ENCODE measurements at places on chromosomes 13 and 19.

DNA sequence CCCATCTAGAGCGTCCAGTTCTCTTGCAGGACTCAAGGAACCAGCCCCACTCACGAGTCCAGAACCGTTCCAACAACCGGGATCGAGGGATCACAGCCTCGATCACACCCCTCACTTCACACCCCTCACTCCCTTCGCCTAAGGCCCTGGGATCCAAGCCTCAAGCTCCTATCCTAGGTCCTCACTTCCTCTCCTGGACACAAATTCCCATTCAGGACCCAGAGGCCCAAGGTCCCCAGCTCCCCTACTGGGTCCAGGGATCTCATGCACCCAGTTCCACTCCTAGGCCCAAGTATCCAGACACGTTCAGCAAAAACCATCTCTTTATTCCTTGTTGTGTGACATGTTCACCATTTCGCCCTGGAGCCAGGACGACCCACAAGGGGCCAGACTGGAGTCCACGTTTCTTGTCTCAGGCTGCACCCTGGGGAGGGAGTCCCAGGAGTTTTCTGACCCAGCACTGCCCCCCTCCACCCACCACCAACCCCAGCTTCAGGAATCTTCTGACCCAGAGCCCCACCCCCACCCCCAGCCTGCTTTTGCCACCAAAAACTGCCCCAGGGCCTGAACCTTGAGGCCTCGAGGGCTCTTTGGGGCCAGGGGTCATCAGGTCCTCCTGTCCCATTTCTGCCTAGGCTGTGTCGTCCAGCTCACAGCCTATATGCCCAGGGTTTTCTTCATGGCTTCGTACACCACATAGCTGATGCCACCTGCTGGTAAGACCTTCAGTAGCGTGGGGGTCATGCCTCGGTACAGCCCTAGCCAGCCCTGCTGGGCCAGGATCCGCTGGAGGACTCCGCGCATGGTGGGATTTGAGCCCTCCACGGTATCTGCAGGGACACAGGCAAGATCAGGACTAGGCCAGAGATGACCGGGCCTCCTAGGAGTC is 1.4 kb upstream of the KHSRP start:
- no peak for ATAC-seq

- ATAC-seq: no peak
Observed at GRCh38 chr19:32357720-32358119, 12.3 kb downstream of the ZNF507 start.

DNA sequence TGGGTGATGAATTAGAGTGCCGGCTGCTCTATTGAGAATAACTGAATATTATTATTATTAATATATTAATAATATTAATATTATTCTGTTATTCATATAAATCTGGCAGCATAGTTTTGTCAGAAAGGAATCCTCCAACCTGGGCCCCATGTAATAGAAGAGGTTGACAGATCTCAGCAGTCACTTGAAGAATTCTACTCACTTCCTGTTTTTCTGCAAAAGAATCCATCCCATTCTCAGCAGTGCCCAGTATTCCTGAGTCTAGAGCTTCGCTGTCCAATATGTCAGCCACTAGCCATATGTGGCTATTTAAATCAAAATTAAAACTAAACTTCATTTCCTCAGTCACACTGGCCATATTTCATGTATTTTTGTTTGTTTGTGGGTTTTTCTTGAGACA is 72.4 kb upstream of the USPL1 start:
- no peak for ATAC-seq

DNA sequence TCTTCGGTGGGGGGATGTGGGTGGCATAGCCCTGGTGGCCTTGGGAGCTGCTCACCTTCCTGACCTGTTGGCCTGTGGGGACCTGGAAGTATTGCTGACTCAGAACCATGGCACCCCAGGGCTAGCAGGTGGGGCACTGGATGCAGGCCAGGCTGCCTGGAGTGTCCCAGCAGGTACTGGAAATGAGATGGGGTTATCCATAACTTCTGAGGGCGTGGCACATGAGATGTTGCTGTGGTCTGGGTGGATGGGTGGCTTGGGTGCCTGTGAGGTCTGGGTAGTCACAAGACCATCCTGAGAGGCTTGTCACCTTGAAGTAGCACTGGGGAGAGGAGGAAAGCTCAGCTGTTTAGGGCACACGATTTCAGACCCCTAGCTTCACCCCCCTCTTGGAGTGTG is 636 bp upstream of the RNF225 start:
- ATAC-seq: no peak

DNA sequence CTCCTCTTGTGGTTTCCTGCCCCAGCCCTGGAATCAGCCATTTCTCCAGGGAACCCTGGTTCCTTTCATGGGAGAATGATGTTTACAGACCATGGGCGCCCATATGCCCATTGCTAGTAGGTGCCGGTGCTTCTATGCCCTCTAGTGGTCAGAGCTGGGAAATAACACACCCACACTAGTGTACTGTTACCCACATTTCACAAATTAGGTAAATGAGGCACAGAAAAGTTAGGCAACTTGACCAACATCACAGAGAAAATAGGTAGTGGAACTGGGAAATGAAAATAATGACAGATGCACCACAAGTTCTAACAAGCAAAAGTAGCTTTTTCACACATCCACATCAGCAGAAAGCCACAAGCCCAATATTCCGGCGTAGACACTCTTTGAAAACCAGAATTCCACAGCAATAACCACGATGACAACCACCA is 1.3 kb upstream of the CEACAM3 start:
- ATAC-seq: peak; percentile 91

DNA sequence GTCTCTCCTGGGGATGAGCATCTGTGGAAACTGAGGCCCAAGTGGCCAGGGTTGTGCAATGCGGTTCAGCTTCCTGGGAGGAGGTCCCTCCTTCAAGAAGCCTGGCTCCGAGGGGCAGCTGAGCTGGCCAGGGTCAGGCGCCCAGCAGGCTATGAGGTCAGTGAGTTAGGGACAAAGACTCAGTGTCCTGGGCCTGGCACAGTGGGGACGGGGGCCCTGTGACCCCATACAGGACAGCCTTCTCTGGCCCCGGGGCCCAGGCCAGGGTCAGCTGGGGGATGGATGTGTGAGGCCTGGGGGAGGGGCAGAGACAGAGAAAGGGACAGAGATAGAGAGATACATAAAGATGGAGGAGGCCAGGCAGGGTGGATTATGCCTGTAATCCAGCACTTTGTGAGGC is 3.0 kb upstream of the IL12RB1 start:
- no peak for ATAC-seq

DNA sequence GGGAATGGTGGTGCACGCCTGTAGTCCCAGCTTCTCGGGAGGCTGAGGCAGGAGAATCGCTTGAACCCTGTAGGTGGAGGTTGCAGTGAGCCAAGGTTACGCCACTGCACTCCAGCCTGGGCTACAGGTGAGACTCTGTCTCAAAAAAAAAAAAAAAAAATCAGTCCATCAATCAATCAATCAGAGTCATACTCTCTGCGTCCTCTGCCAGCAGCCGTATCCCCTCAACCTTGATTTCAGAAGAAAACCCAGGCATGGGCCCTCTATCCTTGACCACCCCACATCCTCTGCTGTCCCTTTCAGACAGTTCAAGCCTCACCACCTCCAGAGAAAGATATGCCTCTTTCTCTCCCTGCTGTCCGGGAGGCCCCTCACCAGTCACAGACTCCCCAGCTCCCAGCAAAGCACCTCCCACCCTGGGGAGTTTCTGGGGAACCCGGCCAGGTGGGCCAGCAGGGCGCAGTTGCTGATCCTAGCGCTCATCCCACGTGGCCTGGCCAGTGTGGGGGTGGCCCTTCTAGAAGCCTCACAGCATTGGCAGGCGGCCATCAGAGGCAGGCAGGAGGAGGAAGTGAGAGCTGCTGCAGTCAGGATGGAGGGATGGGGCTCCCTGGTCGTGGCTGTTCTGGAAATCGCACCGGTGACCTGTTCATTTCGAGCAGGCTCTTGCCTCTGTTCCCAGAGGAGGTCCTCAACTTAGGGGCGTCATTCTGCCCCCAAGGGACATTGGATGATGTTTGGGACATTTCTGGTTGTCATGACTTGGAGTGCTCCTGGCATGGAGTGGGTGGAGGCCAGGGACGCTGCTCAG is 10.2 kb upstream of the JSRP1 start:
- ATAC-seq: no peak

DNA sequence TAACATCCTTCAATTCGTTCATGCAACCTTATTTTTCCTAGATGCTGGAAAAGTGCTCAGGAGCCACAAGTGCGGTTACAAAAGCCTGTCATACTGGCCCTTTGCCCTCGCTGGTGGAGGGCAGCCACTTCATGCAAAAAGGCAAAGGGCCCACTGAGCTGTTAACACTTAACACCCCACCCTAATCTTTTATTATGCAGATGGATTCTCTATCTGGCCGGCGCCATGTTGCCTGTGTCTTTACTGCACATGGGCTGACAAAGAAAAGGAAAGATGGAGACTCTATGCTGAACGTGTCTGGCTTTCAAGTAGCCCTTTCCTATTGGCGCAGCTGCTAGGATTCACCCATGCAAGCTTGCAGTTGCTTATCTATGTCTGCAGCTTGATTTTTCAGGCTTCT is 10.8 kb downstream of the OR7D2 start:
- no peak for ATAC-seq

- no peak for ATAC-seq
Observed at GRCh38 chr13:84870190-84870589, 929.0 kb downstream of the SLITRK6 start.

DNA sequence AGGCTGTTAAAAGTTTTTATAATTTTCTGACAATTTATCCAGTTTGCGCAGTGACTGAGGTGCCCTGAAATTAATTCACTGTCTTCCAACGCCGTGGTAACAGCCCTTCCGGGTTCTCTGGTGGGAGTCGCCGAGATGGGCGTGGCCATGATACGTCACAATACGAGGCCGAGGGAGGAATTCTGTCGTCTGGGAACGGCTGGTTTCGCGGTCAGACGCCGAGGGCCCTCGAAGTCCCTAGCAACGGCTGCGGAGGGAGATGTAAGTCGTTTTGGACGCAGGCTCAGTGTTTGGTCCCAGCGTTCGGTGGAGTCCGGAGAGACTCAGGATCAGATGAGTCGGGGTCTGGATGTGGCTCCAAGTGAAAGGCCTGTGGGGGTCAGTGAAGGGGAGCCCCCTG is 21.7 kb downstream of the ZNF613 start:
- ATAC-seq: no peak

GRCh38 chr13:113123226-113124201 is 915 bp downstream of the F10 start:
- no peak for ATAC-seq

GRCh38 chr13:98507282-98507797 is 69.6 kb downstream of the STK24 start:
- no peak for ATAC-seq

- no peak for ATAC-seq
Observed at GRCh38 chr19:55546822-55547614, 1.7 kb upstream of the SBK3 start.

DNA sequence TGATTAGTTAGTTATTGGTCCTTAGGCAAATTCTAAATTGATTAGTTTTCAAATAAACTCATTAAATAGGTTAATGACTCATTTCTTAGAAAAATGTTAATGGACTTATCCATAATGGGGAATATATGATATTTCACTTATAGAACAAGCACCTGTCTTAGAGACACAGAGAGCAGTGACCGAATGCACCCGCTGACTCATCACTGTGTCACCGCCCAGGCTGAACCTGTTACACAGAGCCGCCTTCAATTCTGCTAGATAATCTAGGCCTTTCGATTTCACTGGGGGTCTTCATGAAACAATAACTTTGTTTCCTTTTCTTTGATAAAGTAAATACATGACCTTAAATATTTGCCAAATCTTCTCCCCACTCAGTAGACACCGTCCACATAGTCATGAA is 13.1 kb downstream of the IRS2 start:
- ATAC-seq: peak; percentile 49

DNA sequence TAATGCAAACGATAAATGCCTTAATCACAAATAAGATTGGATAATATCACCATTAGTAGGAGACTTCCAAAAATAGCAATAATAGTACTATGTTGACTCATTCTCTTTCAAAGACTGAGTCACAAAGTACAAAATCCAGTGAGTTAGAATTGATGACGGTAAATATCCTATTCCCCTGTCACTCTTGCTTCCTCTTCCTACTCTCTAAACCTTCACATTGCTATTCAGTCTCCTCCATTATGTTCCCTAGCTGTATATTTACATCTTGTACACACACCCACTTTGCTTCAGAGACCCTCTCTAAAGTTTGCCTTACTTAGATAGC is 26.3 kb upstream of the INTS6 start:
- peak; percentile 77 for ATAC-seq

GRCh38 chr13:105997581-105998550 is 537.6 kb downstream of the EFNB2 start:
- ATAC-seq: no peak

DNA sequence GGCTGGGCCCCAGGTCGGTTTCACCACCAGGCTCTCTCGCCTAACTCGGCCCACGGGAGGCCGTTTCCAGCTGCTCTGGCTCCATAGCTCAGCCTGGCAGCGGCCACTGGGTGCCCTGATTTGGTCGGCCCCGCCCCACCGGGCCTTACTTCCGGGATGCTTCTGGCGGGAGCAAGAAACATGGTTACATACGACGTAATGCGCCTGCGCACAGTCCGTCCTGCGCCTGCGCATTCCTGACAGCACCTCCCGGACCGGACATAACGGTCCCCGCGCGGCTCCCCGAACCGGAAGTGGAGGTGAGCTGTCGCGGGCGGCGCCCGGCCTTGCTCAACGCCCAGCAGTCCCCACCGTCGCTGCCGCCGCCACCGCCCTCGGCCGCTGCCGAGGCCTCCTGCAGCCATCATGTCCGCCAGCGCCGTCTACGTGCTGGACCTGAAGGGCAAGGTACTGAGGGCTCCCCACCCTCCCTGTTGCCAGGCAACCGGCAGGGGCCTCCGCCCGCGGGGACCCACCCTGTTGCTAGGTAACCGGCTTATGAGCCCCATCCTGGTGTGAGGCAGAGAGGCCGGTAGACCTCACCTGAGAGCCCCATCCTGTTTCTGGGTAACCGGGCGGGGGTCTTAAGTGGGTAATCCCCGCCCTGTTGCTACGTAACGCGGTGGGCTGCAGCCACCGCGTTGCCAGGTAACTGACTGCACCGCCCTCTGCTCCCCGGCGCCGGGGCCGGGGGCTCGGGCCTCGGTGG is at the start of gene AP1M1:
AP1M1 (plus strand) TSS at position 290 of the 748 bp plus-strand sequence; CDS start at position 406, 116 bp downstream.
- ATAC-seq: peak; percentile 92

- no peak for ATAC-seq
Observed at GRCh38 chr19:53704011-53704410, 72.2 kb downstream of the DPRX start.

- no peak for ATAC-seq
Observed at GRCh38 chr19:42129399-42130253, 2.6 kb downstream of the POU2F2 start.

DNA sequence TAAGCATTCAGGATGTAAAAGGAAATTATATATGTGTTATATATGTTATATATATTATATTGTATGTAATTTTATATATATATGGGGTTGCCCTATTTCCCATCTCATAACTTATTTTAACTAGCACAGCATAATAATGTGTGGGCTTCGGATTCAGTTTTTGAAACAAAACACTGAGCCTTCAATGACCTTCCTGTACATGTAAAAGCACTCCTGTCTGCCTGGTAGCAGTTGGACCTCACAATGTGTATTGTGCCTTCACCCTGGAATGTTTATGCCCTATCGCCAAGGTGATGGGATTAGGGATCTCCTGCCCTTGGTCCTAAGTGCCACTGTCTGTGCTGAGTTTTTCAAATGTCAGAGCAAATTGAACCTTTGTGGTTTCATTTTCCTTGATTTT is 968.8 kb downstream of the TUBA3C start:
- peak; percentile 24 for ATAC-seq

- ATAC-seq: no peak
Observed at GRCh38 chr13:43805681-43806128, 18.9 kb upstream of the ENOX1 start.

Measured in activated CD4-positive, CD25-positive, alpha-beta regulatory T cell treated with anti-CD3 and anti-CD28 coated beads, Interleukin-2, amount 50 U/mL, for 24 hours (primary cell).